Stimulated activated CD8-positive, alpha-beta memory T cell treated with anti-CD3 and anti-CD28 coated beads, Interleukin-2, amount 100 ng/mL, for 48 hours (primary cell): ENCODE measurements at places on chromosomes 5 and 9.
A peak's percentile ranks its signal among the peaks of the same experiment; 100 is the strongest.

GRCh38 chr5:171680485-171680884 is 105.1 kb upstream of the SMIM23 start:
- DNase-seq: no peak

DNA sequence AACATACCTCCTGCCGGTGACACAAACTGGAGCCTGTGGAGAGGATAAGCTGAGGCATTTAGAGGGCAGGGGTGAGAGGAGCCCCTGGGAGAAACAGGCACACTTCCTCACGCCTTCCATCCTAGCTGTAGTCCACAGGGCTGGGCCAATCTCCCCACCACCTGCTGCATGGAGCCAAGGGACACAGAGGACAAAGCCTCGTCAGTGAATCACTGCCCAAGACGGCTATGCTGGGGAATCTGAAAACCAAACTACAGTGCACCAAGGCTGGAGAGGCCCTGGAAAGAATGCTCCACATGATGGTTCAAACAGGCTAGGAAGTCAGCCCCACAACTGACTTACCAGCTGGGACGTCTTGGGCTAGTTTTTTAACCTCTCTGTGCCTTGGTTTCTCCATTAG is 57.0 kb downstream of the SHB start:
- DNase-seq: no peak

DNA sequence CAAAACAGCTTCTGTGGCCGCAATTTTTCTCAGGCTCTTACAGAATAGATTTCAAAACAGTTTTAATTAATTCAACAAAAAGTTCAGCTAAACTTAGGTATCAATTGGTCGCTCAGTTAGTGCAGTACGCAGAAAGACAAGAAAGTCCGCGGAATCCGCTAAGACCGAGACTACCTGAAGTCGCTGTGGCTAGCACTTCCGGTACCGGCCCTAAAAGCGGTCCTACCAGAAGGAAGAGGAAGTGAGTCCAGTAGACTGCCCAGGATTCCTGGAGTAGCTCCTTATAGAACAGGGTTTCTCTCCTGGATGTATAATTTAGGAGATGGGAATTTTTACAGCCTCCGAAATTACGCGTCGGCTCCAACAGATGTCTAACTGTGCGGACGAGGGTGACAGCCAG is 16.6 kb upstream of the PCDHB2 start:
- DNase-seq: no peak

DNA sequence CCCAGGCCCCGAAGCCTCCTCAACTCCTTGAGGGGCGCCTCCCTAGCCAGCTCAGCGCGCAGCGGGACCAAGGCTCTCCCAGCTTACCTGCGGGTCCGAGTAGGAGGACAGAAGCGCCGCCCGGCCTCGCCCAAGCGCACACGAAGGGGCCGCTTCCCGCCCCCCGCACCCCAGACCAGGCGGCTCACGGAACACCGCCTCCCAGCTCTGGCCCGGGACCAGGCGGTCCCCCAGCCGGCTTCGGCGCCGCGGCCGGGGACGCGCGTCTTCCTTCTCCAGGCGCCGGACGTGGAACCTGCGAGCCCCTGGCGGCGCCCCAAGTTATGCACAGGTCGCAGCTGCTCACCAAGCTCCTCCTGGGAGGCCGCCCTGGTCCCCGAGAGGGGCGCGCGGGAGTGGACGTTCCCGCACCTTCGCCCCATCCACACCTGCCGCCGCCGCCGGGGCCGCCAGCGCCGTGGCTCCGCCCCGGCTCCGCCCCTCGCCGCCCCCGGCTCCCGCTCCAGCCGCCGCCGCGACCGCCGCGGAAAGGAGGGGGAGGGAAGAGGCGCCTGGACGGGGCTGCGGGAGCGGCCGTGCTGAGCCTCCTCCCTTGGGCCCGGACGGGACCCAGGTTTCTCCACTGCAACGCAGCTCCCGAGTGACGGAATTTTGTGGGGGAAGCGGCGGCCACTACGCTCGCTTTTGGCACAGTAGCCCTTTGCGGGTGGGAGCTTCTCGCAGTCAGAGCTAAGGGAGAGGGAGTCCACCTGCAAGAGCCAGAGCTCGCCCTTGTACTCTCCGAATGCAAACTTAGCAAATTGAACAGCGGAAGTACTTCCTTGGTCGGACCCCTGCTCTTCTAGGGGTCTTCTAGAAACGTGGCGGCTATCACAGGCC is 77.5 kb upstream of the IFNE start:
- DNase-seq: peak; percentile 37

DNA sequence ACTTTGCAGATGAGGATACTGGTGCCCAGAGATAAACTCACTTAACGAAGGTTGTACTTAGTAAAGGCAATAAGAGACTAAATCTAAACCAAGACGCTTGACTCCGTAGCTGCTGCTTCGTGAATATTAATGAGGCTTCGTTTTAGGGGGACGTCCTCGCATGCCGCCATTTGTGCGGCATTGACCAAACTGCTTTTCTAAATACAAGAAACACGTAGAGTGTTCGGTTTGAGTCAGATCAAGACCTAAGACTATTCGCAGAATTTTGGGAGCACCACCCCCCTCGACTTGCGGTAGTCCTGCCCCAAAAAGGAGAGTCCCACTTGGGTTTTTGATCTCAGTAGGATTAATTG is 1.1 kb downstream of the NPM1 start:
- DNase-seq: peak; percentile 28

DNA sequence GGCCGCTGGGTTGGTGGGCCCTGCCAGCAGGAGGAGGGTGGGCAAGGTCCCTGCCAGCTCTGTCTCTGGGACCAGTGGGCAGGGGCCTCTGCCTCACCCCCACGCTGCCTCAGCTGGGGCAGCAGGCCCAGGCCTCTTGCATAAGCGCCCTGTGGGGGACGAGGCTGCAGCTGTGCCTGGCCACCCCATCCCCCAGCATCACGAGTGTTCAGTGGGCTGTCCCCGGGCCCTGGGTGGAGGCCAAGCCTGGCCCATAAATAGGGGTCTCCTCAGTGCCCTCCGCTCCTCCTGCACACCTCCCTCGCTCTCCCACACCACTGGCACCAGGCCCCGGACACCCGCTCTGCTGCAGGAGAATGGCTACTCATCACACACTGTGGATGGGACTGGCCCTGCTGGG is at the start of gene PTGDS:
Gene PTGDS, plus strand, starts transcription at position 282 of the 400 bp plus-strand sequence. Its CDS starts 75 bp downstream, at position 357.
- no peak for DNase-seq

DNA sequence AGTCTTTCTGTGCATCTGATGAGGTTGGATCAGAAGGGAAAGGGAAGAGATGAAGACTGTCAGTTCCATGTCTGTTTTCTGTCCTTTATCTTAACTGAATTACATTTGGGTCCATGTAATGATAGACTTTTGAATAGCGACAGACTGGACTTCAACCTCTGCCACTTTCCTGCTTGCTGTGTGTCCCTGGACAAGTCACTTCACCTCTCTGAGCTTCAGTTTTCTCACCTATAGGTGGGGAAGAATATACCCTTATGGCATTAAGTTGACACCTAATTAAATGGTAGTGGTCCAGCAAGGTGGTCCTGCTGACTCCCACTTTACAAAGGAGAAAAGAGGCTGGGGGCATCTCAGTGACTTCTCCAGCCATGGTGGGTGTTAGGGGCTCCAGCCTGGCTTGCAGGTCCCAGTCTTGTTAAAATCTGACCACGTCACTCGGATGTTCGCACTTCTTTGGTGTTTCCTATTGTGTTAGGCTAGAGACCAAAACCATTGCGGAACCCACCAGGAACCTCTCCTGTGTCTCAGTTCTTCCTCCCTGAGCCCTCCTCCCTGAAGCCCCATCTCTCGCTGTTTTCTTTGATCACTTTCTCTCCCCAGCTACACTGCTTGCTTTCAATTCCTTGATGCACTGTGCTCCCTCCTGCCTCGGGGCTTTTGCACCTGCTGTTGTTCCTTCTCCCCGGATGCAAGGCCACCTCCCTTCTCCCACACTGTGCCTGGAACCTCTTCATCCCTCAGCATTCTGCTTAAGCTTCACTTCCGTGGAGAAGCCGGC is 256.5 kb downstream of the NSG2 start:
- no peak for DNase-seq

DNA sequence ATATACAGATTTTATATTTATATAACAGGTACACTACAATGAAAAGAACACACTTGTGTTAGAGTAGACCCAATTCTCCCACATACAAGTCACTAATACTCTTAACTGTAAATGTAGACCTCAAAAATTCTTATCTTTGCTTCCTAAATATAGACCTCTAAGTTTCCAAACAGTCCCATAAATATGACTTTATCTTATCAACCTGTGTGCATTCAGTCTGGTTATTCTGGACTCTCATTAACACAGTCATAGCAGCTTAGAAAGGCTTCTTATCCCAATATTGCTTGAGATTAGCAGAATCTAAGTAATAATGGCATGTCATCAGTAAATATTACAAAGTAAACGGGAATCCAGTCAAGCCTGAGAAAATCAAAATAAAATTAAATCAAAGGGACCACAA is 161.1 kb downstream of the FBXL17 start:
- DNase-seq: no peak

DNA sequence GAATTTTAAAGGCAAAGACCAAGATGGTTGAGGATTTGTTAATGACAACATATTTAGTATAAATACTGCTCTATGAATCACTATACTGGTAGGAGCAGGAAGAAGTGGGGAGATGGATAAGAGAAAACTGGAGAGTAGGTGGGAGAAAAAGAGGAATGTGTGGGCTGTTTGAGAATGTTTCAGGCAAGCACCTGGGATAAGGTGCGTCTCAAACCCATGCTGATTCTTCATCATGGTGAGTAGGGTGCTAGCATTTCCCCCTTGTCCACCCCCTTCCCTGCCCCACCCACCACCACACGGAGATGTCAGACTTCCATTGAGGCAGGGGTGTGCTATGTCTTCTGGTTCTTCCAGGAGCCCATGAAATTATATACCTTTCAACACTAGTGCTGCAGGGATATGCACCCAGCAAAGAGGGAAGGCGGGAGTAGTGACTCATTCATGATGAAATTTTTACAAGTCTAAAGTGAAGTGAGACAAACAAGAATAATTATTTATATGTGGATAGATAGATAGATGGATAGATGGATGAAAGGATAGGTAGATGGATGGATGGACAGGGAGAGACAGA is 54.3 kb downstream of the MTX3 start:
- DNase-seq: no peak

DNA sequence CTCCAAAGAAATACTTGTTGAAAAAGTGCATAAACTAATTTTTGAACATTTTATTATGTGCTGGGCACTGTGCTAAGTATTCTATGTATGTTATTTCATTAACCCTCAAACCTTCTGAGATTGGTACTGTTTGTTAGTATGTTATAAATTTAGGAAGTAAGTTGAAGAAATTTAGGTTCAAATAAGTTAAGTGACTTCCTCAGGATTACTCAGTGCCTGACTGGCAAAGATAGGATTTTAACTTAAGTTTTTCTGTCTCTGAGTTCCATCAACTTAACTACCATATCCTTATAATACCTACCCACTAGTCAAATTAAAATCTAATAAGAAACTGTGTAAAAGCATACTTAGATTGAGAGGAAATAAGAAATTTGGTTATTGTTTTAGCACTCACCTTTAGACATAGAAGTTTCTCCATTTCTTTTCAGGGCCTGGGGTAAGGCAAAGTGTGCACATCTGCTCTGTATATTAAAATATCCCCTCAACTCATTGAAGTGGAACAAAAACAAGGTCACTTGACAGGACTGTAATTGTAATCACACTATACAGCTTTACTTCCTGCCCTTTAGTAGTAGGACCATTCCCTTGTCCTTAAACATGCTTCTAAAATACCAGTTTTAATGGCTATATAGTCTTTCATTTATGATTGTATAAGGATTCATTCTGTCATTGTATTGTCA is 15.2 kb downstream of the TGFBR1 start:
- DNase-seq: no peak

- no peak for DNase-seq
Measured at GRCh38 chr5:38551030-38552017, 5.1 kb downstream of the LIFR start.

GRCh38 chr9:17480966-17481365 is 97.9 kb upstream of the SH3GL2 start:
- DNase-seq: no peak

GRCh38 chr9:35695943-35696401 is 6.2 kb upstream of the TPM2 start:
- no peak for DNase-seq

- DNase-seq: no peak
Measured at GRCh38 chr5:149838881-149839739, 105.5 kb downstream of the PDE6A start.

- DNase-seq: no peak
Measured at GRCh38 chr5:25107853-25108252, 463.1 kb upstream of the CDH10 start.
